ENCODE measurements at places on chromosomes 4 and X.

GRCh38 chrX:9682456-9682855 is 83.2 kb downstream of the GPR143 start:
- DNase-seq, result no peak

DNA sequence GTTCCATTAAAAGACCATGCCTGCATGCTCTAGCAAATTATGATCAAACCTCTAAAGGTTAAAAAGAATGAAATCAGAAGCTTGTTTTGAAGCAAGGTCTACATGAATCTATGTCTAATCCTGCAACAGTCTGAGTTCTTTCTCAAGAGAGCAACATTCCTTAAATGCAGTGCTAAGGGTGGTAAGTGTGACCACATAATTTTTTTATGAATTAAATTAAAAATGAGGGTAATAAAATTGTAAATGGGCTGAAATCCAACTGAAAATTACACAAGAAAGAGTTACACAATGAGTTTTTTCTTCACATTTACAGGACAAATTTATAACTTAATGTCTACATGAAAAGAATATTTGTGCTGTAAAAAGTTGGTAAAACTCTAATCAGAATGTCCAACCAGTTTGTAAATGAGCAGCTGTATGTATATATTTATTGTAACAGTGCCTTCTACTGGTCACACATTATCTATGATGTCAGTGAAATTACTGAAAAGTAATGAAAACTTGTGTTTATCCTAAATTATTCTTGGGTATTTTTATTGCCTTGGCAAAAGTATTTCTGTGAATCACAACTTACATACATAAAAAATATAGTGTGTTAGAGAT is 336.3 kb upstream of the PITX2 start:
- no peak for DNase-seq

- no peak for DNase-seq
These were observed 2.9 kb downstream of the HPGDS start for GRCh38 chr4:94339779-94340178.

DNA sequence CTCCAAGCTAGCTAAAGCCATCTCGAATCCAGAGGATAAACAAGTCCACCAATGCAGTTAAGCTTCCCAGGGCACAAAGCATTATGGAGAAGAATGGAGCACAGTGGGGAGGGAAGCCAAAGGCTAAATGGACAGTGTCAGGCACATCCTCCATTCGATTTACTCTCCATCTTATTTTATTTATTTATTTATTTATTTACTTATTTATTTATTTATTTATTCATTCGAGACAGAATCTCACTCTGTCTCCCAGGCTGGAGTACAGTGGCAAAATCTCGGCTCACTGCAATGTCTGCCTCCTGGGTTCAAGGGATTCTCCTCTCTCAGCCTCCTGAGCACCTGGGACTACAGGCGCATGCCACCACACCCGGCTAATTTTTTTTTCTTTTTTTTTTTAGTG is 26.3 kb upstream of the EIF4E start:
- no peak for DNase-seq

GRCh38 chrX:65643531-65644052 is 23.9 kb upstream of the MSN start:
- DNase-seq, result no peak

- no peak for DNase-seq
These were observed 62.5 kb downstream of the SPIN3 start for GRCh38 chrX:56932653-56933339.

DNA sequence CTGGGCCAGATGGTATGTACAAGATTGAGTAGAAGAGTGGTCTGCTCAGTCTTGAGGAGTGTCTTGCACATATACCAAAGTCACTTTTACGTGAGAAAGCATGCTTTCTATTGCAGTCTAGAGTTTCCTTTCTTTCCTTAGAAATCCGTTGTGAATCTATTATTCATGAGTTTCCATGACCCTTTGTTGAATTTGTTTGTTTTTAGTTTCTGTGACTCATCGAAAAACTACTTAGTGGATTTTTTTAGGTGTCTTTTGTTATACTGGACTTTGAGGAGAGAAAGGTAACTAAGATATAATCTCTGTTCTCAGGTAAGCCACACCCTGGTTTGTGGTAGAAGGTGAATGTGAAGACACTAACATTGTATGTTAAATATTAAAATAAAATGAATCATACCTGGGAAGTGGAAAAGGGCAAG is 23.0 kb downstream of the GALNT7 start:
- no peak for DNase-seq

DNA sequence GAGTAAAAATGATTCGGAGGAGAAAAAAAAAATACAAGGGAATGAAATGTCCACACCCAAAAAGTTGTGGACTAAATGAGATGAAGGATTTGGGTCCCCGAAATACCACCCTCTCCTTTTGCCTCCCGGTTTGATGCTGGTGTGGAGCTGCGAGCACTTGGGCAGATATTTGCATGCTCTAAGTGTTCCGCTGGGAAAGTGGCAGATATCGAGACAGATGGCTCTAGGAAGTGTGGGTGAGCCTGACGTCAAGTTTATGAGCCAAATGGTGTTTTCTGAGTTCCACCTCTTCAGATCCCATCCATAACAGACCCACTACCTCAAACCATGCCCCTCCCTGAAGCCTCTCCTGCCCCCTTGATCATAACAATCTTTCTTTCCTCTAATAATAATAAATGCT is 228.6 kb downstream of the QDPR start:
- DNase-seq, result no peak

GRCh38 chr4:157706155-157706554 is 466.7 kb downstream of the GASK1B start:
- no peak for DNase-seq

- DNase-seq, result no peak
These were observed 73.9 kb upstream of the PLAC1 start for GRCh38 chrX:134732152-134732551.

- DNase-seq, result no peak
These were observed 84.9 kb downstream of the MAML3 start for GRCh38 chr4:140069066-140069465.

DNA sequence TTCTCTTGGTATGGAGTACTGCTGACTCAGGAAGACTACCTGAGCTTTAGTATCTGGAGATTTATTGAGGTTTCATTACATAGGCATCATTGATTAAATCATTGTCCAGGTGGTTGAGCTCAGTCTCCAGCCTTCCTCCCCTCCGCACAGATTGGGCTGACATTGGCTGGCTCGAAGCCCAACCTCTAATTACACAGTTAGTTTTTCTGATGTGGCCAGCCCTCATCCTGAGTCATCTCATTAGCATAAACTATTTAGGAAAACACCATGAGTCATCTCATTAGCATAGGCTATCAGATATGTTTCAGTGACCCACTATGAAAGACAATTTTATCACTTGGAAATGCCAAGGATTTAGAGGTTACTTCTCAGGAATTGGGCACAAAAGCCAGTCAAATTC is 93.9 kb upstream of the ANKRD50 start:
- DNase-seq, result no peak

DNA sequence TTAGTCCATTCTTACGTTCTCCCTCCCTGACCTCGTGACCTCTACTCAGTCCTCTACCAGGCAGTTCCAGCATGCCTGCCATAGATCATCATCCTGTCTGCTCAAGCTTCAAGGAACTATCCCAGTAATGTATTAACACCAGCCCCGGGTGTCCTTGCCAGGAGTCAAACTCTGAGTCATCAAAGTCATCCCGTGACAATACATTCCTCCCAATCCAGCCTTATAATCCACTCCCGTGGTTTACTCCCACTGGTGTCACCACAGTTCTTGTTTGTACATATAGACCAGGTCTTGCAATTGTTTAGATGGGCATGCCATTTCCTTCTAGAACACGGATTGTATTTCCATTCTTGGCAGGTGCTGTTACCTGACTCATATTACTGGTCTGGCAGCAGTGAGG is 68.7 kb upstream of the TAB3 start:
- no peak for DNase-seq

DNA sequence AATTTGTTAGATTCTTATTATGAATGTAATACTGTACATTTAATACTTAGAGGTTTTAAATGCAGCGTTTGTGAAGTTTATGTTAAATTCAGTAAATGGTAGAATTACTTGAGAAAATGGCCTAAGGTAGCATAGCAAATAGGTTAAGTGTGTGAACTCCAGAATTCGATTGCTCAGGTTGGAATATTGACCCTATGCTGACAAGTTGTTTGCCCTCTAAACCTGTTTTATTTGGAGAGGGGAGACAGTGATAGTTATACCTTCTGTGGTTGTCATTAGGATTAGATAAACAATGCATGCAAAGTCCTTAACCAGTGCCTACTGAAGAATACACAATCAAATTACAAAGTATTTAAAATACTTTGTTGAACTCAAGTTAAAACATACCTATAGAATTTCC is 5.4 kb downstream of the ADAD1 start:
- DNase-seq, result no peak

- no peak for DNase-seq
These were observed 16.7 kb downstream of the IRF2 start for GRCh38 chr4:184457535-184458249.

GRCh38 chr4:184573701-184574100 is 75.5 kb downstream of the CASP3 start:
- no peak for DNase-seq

DNA sequence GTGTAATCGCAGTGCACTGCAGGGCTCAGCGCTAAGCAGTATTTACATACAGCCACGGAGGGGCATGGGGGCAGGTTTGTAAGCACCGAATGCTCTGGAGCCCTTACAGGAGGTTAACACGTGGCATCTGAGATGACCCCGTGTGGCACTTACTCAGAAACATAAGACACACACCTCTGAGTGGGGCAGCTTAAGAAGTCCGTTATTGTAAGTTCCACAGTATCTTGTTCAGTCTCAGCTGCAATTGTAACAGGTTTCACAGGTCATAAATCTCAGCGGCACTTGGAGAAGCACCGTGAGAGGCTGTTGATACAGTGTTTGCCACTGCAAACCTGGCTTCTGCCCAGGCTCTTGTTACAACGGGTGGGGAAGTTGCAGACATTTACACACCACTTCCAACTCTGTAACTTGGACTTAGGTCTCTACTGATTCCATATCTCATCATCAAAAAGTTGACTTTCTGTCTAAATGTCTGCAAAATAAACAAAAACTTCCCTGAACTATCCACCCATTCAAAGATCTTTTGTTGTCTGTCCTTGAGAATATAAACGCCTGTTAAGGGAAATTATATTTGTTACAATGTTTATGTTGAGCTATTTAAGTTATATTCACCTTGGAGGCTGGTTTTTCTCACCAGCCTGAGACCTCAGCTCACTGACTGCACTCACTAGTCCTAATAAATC is 10.3 kb downstream of the CPLX1 start:
- no peak for DNase-seq

- DNase-seq, result no peak
These were observed 224.1 kb downstream of the ARHGAP10 start for GRCh38 chr4:147955827-147956558.

DNA sequence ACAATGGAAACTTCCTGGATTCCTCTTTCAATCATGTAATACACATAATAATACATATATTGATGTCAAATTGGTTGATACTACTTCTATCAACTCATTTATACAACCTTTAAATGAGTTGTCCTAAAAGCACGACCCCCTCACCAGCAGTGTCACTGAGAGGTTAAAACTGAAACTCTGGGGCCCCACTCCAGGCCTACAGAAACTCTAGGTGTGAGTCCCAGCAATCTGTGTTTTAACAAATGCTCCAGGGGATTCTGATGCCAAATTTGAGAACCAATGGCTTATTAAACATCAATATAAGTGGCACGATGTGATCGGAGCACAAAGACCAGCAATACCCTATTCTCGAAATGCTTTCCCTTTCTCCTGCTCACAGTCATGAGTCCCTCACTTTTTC is 47.9 kb downstream of the ATP8A1 start:
- no peak for DNase-seq

DNA sequence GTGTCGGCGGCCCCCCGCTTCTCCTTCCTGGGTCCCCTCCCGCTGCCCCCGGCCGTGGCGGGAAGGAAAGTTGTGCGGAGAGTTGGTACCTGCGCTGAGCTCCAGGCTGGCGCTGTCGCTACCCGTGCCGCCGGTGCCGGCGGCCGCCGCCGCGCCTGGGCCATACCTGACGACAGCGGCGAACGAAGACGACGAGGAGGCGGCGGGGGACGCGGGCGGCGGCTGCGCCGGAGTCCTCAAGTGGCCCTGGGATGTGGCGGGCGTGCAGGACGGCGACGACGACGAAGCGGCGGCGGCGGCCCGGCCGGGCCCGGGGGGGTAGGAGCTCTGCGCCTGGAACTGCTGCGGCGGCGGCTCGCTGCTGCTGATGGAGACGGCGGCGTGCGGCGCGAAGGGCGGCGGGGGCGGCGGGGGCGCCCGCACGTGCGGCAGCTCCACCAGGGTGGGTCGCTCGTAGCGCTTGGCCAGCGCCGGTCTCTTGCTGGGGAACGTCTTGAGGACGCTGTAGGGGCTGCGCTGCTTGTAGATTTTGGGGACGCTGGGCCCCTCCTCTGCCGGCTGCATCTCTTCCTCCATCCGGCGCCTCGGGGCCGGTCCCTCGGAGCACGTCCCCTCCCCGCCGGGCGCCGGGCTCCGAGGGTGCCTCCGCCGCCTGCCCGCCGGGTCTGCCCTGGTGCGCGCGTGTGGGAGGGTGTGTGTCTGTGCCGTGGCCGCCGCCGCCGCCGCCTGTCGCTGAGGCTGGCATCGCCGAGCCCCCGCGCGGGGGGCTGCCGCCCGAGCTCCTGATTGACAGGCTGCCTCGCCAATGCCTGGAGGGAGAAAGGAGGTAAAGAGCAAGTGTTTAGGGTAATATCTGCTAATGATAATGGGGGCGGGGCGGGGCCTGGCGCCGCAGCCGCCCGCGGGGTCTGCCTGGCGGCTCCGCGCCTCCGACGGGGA is 618 bp downstream of the BEND4 start:
- peak; percentile 25 for DNase-seq

DNA sequence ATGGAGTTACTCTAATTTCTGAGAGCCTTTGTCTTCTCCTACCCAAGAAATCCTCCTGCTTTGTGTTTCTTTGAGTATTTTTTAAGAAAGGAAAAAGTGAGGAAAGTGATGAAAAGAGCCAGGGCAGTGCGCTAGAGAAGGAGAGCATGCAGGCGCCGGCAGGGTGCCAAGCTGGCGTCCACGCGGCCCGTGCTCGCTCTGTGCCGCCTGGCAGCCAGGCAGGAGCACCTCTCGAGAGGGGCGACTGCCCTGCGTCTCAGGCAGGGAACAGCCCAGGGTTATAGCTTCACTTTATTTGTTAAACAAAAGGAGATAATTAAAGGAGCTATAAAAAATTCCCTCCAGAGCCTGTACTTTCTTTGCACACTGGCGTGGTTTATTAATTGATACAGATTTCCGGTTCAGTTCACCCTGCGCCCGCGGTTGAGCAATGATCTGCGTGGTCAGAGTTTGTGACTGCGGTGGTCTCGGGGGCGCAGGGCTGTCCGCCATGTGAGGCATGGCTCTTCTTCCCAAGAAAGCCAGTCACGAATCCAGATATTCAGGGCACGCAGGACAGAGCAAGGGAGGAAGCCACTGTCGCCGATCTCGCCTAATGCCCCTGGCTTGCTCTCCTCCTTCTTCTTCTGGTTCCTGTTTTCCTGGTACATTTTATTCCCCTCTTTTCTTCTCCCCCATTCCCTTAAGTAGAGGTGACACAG is 110.8 kb upstream of the PAQR3 start:
- DNase-seq, result no peak

DNA sequence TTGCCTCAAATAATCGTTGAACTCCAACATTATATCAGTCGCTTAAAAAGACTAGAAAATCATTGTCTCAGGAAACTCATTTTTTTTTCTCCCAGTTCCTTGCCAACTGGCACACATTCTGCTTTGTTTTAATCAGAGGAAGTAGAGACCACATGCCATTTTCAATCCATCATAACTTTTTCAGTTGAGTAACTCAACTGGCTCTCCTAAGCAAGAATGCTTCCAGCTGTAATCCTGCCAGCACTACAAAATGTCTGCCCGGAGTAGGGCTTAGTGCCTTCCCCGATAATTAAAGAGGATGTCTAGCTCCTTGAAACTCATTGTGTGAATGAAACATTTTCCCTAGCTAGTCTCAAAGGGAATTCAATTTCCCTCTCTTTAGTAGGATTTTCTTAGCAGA is 33.0 kb downstream of the FREM3 start:
- no peak for DNase-seq

Data from stimulated activated CD4-positive, alpha-beta T cell treated with anti-CD3 and anti-CD28 coated beads, Interleukin-12 subunit alpha, Interleukin-12 subunit beta, amount 100 ng/mL, for 4 hours (primary cell).